ENCODE measurements at places on chromosomes 1 and 21. TPM values are rescaled to one million over a fixed set of nuclear protein-coding genes. Genes with fewer than 3 reads are reported as not detected.

DNA sequence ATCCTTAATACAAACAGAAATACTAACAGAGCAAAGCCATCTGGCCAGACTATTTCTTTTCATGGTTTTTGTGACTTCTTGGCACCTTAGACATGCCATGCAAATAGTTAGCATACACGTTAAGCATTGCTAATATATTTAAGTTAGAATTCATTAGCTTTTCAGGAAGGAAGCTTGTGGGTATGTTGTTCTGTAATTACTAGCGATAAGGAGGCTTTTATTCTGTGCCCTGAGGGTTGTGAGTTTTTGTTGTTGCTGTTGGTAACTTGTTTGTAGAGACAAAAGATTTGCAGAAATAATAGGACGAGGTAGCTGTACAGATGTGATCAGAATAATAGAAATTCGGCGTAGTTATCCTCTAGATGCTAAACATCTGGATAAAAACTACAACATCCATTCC lies 305.3 kb downstream of the TM2D1 start:
- no peak for DNase-seq

DNA sequence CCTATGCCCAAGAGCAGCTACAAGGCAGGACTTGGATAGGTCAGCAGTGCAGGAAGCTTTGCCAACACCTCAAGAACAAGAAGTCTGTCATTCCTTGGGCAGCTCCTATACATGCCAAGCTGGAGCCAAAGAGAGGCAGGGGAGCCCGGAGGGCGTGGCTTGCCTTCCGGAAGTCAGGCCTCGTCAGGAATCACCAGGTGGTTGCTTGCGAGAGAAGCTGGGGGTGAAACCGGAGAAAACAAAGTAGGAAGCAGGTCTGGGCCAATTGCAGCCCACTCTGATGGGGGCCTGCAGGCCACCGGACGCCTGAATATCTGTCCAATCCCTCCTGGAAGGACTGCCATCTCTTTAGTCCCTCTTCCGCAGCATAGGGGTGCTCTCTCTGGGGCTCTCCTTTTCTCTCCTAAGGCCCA lies 794 bp upstream of the FAM76A start:
- no peak for DNase-seq

GRCh38 chr1:89908672-89909436 lies 86.1 kb upstream of the ZNF326 start:
- DNase-seq, result peak; percentile 55

DNA sequence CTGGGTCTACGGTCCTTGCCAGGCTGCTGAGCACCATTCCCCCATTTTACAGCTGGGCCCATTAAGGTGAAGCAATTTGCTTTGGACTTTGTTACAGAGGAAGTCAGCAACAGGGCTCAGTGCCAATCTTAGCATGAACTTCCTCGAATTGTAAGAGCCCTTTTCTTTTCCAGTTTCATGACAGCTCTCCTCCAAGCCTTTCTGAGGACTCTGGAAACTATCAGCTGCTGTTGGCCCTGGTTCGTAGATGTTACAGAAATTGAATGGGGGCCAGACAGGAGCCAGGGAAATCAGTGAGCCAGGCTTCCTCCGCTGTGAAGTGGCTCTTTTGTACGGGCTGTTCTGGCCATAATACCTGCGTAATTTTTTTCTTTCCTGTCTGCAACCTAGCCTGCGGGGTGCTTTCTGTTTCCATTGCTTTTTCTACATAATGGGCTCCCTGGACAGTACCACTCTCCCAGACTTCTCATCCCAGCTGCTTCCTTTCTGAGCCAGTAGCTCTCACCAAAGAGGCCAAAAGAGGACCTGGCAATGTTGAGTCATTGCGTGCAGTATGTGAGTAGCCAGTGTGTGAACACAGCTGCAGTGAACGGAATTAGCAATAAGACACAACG lies 386.3 kb downstream of the DISC1 start:
- peak; percentile 90 for DNase-seq

GRCh38 chr1:239707615-239708014 lies 321.2 kb downstream of the CHRM3 start:
- no peak for DNase-seq

GRCh38 chr21:33028773-33029384 lies 3.1 kb downstream of the OLIG2 start:
- no peak for DNase-seq

GRCh38 chr1:101107496-101108110 lies 82.0 kb upstream of the DPH5 start:
- no peak for DNase-seq

DNA sequence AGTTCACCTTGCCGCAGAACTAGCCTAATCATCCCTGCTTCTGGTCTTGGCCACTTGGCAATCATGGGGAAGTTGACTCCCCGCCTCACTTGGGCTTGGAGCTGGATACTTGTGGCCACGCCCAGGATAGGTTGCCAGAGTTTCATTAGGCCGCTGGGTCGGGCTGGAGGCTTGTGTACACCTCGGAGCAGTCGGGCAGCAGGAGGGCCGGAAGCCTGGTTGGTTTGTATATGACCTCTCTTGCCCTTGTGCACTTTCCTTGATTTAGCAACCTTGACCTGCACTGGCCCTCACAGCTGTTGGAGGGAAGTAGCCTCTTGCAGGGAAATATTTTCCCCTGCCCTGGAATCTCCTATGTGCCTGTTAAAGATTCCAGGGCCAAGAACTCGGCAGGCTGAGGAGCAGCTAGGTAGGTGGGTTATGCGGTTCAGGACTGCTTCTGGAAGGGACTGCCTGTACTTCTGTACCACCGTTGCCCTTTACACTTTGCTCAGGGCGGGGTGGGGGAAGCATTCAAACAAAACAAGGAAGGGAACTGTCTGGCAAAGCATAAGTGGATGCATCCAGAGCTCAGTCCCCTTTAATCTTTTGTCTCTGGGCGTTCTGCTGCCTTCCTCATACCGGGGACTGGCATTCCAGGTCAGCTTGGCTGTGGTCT lies 83.5 kb downstream of the UCK2 start:
- DNase-seq, result peak; percentile 59

GRCh38 chr1:29398431-29398830 lies 162.1 kb downstream of the PTPRU start:
- DNase-seq, result peak; percentile 26

DNA sequence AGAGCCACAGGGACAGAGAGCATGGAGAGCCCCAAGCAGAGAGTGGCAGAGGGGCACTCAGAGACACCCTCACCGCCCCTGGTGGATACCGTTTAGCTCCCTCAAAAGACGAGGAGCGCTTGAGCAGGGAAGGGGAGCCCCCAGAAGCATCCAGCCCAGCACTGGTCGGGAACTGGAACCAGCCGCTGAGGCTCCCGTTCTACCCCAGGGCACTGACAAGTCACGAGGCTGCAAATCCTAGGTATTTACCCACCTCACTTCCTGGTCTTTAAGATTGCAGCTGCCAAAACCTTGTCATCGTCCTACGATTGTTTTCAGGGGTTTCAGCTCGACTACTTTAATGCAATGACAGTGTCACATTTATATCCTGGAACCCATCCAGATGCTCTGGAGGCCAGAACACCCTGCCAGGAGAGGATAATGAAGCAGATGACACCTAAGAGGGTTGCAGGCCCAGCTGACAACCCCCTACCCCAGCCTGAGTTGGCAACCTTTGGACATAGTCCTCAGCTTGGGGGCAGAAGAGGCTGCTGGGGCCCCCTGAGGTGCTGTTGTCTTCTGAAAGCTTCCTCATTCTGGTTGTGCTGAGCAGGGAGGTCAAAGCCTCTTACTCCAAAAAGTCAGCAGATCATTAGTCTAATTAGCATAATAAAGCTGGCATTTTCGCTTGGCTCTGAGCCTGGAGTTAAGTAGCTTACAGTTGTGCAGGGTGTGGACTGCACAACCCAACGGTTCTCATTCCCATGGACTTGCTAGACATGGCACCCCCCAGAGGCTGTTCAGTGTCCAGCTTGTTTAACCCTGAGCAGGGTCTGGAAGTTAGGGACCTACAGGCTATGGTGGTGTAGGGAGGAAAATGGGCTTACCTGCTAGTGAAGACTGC lies 20.6 kb upstream of the BACE2 start:
- DNase-seq, result no peak

DNA sequence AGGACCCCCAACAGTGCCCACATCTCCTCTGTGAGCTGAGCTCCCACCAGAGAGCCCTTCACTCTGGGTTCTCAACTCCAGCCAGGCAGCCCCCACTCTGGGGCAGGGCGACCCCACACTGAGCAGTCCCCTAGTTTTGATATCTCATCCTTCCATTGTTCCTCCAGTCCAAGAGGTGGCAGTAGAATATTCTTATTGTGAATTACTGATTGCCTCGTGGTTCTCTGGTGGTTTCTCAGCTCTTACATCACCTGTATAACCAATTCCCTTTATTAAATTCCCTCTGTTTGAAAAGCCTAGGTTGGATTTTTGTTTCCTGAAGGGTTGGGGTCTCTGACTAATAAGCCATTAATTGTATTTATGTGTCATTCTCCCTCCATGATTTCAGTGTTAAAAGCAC lies 407.5 kb downstream of the SETD4 start:
- DNase-seq, result no peak

GRCh38 chr1:10694274-10694632 lies 102.2 kb downstream of the CASZ1 start:
- no peak for DNase-seq

GRCh38 chr1:110880708-110881374 lies 7.9 kb downstream of the CD53 start:
- peak; percentile 14 for DNase-seq

DNA sequence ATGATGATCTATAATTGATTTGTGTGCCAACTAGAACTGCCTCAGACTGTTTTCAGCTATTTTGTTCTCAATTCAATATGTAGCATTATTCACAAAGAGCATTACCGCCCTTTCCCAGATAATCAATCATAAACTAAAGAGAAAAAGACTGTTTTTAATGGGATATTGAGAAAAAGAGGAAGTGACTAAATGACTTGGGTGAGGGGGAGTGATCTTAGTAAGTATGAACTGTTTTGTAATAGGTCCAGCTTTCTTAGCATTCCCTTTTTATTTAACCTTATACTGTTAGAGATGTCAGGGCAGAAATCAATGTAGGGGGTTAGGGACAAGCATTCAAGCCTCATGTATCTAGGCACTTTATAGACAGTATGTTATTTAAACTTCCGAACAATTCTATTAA lies 157.8 kb upstream of the DPYD start:
- no peak for DNase-seq

- no peak for DNase-seq
Observed at GRCh38 chr1:231594123-231594522, 32.5 kb upstream of the DISC1 start.

- no peak for DNase-seq
Observed at GRCh38 chr1:37315371-37315846, 159.0 kb upstream of the ZC3H12A start.

GRCh38 chr1:194931166-194931565 lies 1677.1 kb downstream of the KCNT2 start:
- no peak for DNase-seq

GRCh38 chr1:118202076-118202608 lies 17.1 kb upstream of the SPAG17 start:
- DNase-seq, result no peak

- DNase-seq, result peak; percentile 97
Observed at GRCh38 chr1:35047188-35047858, 15.6 kb upstream of the ZMYM6 start.

DNA sequence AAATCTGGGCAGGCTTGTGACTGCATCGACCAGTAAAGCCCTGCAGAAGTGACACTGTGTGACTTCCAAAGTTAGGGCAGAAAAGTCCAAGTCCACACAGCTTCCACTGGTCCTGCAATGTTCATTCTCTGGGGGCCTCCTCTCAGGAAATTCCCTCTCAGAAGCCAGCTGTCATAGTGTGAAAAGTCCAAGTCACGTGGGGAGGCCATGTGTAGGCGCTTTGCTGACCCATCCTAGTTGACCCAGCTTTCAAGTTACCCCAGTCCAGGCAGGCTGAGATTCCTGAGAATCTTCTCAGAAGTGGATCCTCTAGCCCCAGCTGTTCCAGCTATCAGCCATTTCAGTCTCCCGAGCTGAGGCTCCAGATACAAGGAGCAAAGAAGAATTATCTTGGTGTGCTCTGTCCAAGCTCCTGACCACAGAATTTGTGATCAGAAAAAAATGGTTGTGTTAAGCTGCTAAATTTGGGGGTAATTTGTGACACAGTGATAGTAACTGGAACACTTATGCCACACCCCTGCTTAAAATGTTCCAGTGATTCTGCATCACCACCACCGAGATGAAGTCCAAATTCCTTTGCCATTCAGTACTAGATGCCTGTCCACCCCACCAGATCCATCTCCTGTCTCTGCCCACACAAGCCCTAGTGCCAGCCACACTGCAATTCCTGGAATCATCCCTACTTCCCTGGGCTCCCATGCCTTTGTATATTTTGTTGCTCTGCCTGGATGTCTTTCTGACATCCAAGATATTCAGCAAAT lies 2.5 kb upstream of the STUM start:
- DNase-seq, result peak; percentile 41

DNA sequence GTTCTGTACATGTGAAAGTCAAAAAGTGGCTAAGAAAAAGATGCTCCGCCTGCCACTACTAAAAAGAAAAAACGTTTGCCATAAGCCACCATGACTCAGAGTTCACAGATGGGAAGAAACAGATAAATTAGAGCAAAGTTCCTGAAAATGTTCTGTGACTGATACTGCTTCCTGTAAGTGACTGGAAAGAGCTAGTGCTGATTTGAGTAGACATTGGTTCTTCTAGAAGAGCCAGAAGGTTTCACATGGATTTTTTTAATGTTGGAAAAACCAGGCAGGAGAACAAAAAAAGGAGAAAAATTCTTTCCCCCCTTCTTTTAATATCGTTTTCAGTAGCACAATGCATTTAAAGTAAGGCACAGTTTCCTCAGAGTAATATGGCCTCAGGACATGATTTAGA lies 221.4 kb downstream of the HLX start:
- peak; percentile 91 for DNase-seq

DNA sequence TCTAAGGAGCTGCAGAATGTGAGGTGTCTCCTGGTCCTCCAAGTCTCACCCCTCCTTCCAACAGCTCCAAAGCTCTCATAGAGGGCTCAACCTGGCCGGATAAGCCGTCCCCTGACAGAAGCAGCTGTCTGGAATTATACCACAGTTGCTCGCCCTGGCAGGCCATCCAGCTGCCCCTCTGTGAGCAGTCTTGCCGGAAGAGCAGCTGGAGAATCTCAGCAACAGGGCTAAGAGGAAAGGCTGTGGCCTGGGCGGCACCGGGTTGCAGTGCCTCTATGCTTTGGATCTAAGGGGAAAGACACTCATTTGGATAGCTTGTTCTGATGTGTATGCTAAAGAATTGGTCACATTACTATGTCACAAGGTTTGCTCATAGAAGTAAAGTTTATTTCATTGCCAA lies 12.4 kb downstream of the TMCC2 start:
- DNase-seq, result peak; percentile 76

The CCDC17 gene
- total RNA-seq, result 0.98 TPM

The SH2D5 gene
- 0.71 TPM for total RNA-seq

The HP1BP3 gene
- 201 TPM for total RNA-seq

The TBX15 gene
- 14.1 TPM for total RNA-seq

The BMP8B gene
- 0.58 TPM for total RNA-seq

The TXNIP gene
- 104 TPM for total RNA-seq

The WNT3A gene
- not detected for total RNA-seq

The LORICRIN gene
- not detected for total RNA-seq

The ST6GALNAC3 gene
- total RNA-seq, result not detected

Data from LHCN-M2 (cell line).